ENCODE measurements at places on chromosomes 5 and 9.

DNA sequence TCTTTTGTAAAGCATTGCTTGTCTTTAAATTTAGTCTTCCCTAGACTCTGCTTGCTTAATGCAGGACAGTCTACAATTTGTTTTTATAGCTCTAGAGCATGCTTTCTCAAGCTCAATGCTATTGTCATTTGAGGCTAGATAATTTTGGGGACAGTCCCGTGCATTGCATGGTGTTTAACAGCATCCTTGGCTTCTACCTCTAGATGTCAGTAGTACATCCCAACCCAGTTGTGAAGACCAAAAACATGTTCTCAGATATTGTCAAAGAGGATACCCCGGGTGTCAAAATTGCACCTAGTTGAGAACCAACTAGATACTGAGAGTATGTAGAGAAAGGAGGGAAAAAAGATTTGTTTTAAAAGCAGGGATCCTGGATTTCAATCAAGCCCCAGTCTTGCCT, 277.5 kb downstream of the CEMIP2 start:
- DNase-seq = peak; percentile 6

GRCh38 chr9:37408933-37409710, 13.4 kb upstream of the GRHPR start:
- peak; percentile 84 for DNase-seq

GRCh38 chr5:180003127-180003526, 68.4 kb downstream of the RNF130 start:
- no peak for DNase-seq

- no peak for DNase-seq
These were observed 158.6 kb downstream of the MELK start for GRCh38 chr9:36731068-36731956.

GRCh38 chr9:113631137-113631765, 167.7 kb downstream of the RGS3 start:
- no peak for DNase-seq

- DNase-seq = no peak
These were observed 93.2 kb downstream of the FSTL4 start for GRCh38 chr5:133519191-133519590.

GRCh38 chr9:76298521-76299144, 95.6 kb downstream of the RFK start:
- no peak for DNase-seq

DNA sequence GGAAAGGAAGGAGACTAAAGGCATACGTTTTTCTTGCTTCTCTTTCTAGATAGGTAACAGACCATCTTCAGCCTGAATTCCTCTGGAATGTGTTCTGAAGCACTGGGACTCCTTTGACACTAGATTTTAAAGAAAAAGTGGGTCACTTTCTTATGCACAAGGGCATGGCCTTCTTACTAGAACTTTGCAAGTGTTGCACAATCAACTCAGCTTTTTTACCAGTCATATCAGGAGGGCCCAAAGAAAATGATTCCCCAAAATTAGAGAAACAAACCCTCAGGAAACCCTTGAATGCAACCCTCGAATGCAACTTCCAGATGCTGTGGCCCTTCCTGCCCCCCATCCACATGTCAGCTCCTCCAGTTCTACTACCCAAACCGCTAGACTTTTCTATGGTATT, 93.9 kb downstream of the YTHDC2 start:
- DNase-seq = no peak

- DNase-seq = no peak
These were observed 46.4 kb upstream of the EDIL3 start for GRCh38 chr5:84430863-84431663.

GRCh38 chr9:98900725-98901124, 43.0 kb upstream of the COL15A1 start:
- no peak for DNase-seq

- DNase-seq = no peak
These were observed 114.4 kb upstream of the SLIT3 start for GRCh38 chr5:169415371-169415770.

- DNase-seq = no peak
These were observed 132.1 kb downstream of the FOCAD start for GRCh38 chr9:20815923-20816703.

- no peak for DNase-seq
These were observed 57.5 kb upstream of the FREM1 start for GRCh38 chr9:14967450-14968321.

GRCh38 chr5:33690374-33691135, 201.2 kb downstream of the ADAMTS12 start:
- DNase-seq = no peak

DNA sequence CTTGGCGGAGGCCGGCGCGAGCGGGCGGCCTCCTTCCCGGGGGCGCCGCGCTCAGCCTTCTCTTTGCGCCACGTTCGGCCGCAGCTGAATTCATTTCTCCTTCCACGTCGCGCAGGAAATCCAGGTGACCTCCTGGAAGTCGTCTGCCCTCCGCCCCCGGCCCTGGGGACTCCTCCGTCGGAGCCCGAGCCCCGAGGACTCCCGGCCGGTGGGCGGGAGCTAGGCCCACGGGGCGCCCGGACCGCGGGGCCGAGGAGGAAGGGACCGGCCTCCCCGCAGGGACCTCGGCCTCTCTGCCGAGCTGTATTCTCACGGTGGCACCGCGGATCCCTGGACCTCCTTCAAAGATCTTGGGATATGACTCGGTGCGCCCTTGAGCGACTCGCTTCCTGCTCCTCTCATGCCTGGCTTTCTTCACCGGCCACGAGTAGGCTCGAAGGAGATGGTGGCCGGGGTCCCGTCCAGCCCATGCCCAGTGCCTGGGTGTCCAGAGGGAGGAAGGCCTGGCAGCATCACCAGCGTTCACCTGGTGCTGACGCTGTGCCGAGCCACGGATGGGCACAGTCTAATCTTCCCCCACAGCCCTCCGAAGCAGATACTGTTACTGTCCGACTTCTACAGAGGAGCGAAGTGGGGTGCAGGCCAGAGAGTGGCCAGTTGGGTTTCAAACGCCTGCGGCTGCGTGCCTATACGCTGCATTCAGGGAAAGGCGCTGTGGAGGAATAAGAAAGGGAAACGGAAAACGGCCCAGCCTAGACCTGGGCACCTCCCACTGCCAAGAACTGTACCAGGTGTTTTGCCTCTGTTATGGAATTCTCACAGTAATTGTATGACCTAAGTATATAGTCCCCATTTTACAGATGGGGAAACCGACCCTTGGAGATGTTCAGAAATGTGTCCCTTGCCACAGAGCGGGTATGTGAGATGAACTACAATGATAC, 47.3 kb downstream of the PAX5 start:
- DNase-seq = no peak

All from GM13977 (cell line).